Activated CD4-positive, alpha-beta T cell treated with anti-CD3 and anti-CD28 coated beads, Interleukin-10, Interleukin-2, amounts not matched to agents 100 ng/mL and 50 ng/mL, durations not matched to agents 16 hours and 8 hours (primary cell): ENCODE measurements at places on chromosomes 16 and 17.
A peak's percentile ranks its signal among the peaks of the same experiment; 100 is the strongest.

- peak; percentile 13 for DNase-seq
These were observed 9.7 kb downstream of the ZNF19 start for GRCh38 chr16:71479420-71479819.

GRCh38 chr16:75062135-75062975 is 54.2 kb downstream of the LDHD start:
- no peak for DNase-seq

DNA sequence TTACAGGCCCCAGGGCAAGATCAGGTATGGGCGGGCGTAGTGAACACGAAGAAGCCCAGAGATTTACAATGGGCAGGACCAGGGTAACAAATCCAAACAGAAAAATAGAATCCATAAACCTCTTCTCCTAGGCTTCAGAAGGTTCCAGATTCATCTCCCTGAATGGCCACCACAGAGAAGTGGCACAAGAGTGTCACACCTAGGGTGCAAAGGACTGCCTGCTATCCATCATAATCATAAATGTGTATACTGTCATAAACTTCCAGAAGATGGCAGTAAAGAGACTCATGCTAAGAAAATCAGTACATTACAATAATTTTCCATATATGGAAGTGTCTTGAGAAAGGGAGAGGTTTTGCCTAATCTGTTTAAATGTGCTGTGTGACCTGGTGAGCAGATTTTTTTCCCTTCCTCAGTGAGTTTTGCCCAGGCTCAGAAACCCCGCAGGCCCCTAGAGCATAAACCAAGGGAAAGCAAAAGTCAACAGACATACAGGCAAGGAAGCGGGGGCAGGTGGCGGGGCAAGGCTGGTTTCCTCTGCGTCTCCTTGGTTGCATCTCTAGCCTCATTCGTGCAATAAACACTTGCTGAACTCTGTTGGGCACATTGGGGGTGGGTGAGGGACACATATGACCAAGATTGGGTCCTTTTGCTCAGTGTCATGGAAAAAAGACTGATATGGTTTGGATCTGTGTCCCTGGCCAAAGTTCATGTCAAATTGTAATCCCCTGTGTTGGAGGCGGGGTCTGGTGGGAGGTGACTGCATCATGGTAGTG is 92.0 kb upstream of the CDH5 start:
- DNase-seq, result peak; percentile 48

- DNase-seq, result no peak
These were observed 39.2 kb downstream of the BRD7 start for GRCh38 chr16:50329446-50330189.

DNA sequence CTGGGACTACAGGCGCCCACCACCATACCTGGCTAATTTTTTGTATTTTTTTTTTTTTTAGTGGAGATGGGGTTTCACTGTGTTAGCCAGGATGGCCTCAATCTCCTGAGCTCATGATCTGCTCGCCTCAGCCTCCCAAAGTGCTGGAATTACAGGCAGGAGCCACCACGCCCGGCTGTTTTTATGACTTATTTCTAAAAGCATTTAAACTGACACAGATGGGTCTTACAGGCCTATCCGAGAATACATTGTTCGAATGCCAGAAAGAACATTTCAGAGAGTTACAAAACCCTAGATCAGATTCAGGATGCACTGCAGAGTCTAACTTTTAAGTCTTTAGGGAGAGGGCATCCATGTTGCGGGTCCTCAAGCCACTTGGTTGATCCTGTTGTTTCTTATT is 234.7 kb upstream of the MAF start:
- no peak for DNase-seq

DNA sequence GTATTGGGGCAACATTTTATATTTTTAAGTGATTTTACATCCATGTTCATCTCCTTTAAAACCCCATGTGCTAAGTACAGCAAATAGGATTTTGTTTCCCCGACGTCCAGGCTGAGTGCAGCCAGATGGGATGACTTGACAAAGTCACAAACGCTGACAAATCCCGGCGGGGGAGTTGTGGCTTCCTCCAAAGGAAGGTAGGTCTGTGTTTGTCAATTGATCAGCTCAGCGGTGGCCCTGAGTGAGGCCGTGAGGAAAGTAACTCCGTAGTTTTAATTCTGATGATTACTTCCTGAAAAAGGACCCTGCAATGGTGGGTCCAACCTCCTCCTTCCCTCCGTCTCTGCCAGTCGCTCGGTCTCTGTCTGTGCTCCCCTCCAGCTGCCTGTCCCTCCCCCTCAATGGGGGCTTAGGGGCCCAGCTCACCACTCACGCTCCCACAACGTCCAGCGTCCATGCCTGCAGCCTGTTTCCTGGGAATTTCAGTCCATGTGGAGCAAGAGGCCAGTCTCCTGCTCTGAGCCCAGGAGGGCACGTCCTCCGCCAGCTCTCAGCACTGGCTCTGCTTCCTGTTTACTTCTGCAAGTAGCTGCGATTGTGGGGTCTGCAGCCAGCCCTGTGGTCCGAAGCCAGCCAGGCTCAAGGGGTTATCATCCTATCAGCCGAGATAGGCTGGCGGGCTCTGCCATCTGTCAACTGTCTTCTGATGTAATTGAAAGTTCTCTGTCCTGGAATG is 209.4 kb upstream of the FOXF1 start:
- no peak for DNase-seq

DNA sequence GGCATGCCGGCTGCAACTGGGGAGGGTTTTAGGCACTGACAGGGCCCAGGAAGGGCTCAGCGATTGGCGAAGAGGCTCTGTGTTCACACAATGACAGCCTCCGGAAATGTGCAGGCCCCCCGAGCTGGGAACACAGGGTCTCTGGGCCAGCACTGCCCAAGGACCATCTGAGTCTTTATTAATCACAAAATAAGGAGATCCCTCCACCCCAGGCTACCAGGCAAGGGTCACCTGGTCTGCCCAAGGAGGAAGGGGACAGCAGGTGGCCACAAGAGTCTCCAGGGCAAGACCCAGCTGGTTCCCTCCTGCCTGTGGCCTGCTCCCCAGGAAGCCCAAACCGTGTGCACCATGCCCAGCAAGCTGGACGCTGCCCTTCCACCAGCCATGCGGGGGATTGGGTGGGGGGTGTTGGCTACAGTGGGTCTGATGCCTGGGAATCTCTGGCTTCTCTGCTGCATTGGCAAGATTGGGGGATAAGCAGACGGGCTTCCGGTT is 52.1 kb upstream of the TNRC6C start:
- DNase-seq, result no peak

GRCh38 chr16:69150146-69150865 is 17.9 kb downstream of the UTP4 start:
- DNase-seq, result peak; percentile 68

DNA sequence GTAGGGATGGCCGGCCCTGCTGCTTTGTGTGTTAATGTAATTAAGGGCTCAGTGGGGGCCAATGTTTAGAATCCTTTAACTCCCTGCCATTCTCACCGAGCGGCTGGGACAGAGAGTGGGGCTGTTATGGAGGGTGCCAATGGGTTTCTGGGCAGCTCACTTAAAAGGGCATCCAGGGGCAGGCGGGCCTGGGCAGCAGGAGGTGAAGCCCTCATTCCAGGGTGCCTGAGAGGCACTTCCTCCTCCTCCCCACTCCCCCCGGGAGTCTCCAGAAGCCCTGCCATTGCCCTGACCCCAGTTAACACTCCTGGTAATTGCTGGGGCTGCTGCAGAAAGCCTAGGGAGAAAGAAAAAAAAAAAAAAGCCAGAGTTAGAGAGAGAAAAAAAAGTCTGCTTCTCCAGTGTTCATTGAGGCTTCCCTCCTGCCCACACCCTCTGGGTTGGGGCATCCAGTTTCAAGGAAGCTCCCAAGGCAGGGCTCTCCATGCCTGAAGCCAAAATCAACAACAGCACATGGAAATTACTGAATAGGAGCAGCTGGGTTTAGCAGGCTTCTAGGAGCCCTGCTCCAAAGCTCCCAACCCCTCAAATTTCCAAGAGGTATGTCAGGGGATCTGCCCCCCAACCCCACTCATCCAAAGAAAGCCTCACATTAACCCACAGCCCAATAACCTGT is 28.0 kb downstream of the CUEDC1 start:
- no peak for DNase-seq
